Activated CD4-positive, alpha-beta T cell treated with anti-CD3 and anti-CD28 coated beads, Interleukin-2, amount 50 U/mL, for 16 hours (primary cell): ENCODE measurements at places on chromosomes 3 and 15.

GRCh38 chr3:111668326-111668725 lies 73.2 kb upstream of the ZBED2 start:
- DNase-seq = no peak

DNA sequence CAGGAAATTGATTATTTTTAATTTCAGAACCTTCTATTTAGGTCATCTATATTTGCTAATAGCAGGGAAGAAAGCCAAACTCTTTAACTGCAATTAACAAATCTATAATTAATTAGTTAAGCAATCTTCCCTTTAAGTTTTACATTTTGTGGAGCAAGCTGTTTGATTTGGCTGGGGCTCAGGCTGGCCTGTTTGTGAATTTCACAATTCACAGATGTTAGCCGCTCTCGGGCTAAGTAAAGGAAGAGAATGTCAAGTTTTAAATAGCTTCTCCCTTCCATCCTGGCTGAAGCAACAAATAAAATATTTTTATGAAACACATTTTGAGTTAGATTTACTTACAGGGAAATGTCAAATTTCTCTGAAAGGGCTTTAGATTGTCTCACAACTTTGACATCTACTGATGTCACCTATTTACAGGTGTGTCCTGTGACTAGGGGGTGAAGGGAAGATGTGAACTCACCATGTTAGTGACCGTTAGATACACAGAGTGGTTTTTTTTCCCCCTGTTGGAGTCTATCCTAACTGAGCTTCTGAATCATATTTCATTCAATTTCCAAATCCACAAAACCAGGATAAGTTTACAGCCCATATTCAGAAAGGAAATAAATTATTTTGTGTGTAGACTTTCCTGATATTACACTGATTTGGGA lies 1.3 kb upstream of the TP63 start:
- DNase-seq = peak; percentile 25

GRCh38 chr3:45078910-45079522 lies 52.9 kb downstream of the CLEC3B start:
- DNase-seq = no peak

- DNase-seq = no peak
Measured at GRCh38 chr3:27797773-27798172, 75.7 kb upstream of the EOMES start.

DNA sequence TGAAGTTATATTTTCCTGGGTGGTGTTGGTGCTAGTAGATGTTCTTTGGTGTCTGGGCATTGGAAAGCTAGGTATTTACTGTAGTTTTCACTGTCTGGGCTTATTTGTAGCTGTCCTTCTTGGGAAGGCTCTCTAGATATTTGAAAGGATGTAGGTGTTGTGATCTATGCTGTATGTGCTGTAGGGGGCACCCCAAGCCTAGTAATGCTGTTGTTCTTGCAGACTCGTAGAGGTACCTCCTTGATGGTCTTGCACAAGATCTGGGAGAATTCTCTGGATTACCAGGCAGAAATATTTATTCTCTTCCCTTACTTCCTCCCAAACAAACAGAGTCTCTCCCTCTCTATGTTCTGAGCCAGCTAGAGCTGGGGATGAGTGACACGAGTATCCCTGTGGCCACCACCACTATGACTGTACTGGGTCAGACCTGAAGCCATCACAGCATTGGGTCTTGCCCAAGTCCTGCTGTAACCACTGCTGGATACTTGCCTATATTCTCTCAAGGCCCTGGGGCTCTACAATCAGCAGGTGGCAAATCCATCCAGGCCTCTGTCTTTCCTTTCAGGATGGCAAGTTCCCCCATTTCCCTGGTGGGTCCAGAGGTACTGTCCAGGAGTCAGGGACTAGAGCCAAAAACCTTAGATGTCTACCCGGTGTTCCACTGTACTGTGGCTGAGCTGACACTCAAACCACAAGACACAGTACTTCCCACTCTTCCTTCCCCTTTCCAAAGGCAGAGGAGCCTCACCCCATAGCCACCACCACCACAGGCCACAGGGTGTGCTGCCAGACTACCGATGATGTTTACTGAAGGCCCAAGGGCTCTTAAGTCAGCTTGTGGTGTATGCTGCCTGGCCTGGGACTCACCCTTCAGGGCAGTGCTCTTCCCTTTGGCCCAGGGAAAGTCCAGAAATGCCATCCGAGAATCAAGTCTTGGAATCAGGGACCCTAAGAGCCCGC lies 195.2 kb upstream of the DPPA4 start:
- DNase-seq = peak; percentile 47

- no peak for DNase-seq
Measured at GRCh38 chr15:83064859-83065258, 2.2 kb downstream of the BTBD1 start.

DNA sequence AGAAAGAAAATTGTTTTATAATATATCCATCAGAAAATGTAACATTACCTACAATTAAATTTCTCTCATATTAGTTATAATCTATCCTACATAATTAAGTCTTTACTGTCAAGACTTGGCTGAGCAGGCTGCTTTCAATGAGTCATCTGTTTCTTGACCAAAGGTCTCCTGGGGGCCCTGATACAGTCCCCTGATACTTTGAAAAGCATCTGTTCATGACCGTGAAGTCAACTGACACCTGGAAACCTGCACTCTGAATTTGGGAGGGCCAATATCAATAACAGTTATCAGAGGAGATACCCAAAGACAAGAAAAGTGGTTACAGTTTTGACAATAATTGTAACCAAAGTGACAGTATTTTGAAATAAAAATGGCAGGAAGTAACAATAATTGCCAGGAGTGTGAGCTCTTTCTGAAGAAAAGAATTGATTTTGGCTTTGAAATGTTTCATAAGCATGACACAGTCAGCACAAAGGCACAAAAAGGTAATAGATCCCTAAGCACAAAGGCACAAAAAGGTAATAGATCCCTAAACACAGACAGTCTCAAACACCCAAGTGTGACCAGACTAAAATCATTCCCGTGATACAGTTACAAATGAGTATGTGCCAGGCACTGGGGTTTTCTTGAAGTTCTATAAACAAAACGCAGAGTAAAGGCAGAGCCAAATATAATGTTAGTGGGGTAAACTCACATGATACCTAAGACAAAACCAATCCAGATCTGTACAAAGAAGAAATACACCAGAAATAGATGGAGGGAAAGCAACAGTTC lies 260.7 kb downstream of the PLOD2 start:
- no peak for DNase-seq

GRCh38 chr3:106014518-106014917 lies 145.7 kb upstream of the CBLB start:
- no peak for DNase-seq

DNA sequence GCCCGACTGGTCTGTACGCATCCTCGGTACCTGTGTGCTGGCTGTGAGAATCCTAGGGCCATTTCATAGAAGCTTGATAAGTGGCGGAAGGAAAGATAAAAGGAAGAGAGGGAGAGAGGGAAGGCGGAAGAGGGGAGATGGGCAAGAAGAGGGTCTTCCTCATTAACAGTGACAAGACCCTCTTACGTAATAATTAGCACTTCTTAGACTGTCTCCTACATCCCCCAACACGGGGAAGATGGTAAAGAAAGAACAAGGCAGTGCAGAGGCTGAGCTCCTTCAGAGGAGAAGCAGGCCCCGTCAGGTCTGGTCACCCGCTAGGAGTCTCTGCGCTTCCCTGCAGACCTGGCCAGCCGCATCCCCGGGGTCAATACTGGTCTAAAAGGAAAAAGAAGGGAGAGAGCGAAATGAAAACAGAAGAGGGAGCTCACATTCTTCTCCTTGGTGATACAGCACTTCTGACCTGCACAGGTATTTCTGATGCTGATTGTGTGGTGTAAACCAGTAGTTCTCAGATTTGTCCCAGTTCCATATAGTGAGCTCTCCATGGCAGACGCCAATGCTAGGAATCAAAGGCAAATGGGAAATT lies 19.0 kb upstream of the FAM240A start:
- DNase-seq = no peak

GRCh38 chr3:184743248-184743647 lies 31.4 kb upstream of the MAGEF1 start:
- no peak for DNase-seq

DNA sequence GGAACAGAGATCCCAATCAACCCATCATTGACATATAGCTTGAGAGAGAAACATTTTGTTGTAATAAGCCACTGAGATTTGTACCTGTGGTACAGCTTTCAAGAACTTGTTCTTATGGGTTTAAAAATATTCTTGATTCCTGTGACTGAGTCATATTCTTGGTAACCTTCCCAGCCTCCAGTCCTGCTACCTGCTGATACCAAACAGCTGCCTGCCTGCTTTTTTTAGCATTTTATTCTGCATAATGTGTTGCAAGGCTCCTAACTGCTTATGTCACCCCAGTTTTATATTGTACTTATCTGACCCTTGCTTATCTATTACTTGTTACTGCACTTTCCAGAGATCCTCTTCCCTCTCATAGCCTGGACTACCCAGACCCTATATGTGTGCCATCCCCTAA lies 349.3 kb upstream of the SOX2 start:
- DNase-seq = no peak

DNA sequence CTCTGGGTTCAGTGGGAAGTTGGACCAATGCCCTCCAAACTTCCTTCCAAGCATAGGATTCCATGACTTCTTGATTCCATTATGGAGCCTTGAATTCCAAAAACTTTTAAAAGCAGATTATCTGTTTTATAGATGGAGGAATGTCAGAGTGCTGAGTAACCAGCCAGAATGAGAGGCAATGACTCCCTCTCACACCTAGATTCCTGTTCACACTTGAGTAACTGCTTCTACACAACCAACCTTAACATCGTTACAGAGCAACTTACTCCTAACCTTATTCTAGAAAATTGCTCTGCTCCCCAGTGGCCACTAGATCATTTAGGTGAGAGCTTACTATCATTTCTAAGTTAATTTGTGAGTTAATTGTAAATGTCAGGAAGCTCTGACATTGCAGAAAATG lies 24.2 kb upstream of the NR2F2 start:
- no peak for DNase-seq

DNA sequence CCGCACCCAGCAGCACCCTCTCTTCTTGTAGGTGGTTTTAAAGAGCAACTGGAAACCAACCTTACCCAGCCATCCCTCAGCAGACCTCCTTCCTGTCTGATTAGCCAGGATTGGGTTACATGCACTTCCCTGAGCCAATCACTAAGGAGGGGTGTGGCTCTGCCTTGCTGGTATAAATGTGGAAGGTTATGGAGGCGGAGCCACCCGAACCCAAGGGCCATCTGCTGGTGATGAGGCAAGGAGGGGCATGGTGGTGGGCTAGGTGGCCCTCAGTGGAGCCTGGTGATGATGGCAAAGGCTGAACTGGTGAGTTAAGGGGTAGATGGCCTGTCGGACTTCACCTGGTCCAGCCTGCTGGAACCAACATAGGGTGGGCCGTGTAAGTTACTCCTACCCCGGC lies 39.8 kb downstream of the CCDC33 start:
- peak; percentile 12 for DNase-seq

DNA sequence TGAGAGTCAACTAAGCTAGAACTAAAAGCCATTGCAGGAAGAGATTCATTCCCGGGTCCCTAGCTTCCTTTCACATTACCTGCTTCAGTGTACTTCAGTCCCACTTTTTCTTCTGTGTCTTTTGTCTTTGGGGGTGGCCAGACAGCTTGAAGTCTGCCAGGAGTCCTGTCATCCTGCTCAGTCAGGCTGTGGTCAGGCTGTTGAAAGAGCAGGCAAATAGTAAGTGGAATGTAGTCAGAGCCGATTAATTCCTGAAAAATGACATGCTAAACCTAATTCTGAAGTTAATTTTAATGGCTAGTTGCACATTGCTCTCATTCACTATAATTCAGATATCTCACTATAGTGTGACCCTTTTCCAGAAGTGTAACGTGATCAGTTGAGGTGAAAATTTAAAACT lies 129.6 kb downstream of the FMN1 start:
- no peak for DNase-seq

DNA sequence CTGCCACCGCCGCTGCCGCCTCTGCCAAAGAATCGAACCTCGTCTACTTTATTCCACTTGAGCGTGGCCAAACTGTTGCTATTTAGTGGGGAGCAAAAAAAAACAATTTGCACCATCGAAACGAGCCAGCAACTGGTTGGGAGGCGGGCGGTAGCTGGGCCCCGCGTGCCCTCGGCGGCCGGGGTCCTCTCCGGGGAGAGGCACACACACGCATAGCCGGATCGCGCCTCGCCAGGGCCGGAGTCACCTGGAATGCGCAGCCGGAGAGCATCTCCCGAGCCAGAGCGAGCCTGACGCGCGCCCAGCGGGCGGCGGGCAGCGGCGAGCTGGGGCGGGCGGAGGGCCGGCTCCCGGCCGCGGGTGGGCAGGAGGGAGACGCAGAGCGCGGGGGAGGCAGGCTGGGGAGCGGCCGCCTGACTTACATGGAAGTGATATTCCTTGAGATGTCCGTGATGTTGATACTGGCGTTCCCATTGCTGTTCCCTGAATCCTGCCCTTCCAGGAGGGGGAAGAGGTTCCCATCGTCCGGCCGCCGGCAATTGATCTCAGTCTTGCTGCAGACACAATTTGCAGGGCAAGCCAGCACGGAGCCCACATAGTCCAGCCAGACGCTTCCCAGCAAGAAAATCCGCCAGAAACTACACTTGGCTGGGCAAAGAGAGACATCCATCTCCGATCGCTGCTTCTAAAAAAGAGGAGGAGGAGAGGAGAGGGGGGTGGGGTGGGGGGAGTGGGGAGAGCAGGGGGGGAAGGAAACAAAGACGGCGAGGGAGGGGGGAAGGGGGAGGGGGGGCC lies 858 bp downstream of the NTRK3 start:
- no peak for DNase-seq

- DNase-seq = peak; percentile 10
Measured at GRCh38 chr3:169929830-169930519, 18.6 kb downstream of the SAMD7 start.

DNA sequence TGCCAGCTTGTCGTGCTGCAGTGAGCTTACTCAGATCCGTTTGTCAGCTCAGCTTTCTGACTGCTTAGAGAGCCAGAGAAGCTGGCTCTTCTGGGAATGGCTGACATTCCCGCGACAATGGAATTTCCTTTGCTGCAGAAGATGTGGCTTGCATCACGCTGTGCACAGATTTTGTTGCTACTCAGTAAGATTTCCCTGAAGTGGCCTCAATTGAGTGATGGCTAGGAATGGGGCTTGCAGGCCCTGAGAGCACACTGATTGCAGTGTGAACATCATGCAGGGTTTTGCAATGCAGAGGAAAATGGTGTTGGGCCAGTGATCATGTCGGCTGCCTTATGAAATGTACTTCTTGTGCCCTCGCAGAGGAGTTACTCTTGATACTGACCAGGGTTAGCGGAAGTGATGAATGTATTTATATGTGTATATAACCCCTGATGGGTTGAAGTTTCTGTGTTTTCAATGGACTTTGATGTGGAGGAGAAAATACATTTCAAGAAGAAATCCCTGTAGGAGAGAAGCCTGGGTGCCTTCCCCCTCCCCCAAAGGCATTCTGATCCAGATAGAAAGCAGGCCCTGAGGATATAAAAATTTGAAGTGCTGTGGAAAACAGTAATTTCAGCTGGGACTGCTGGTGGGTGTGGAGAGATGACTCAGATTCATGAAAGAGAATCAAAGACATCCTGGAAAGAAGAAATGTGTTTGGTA lies 102.5 kb upstream of the PDZRN3 start:
- DNase-seq = no peak

GRCh38 chr3:128360705-128361271 lies 105.9 kb downstream of the DNAJB8 start:
- DNase-seq = no peak
